Pulmonary artery endothelial cell (primary cell): ENCODE measurements at places on chromosomes 7 and 10. TPM values are rescaled to one million over a fixed set of nuclear protein-coding genes. Genes with fewer than 3 reads are reported as not detected.

Gene UNCX
- total RNA-seq = not detected in 2 replicates

GRCh38 chr10:62024026-62024701 lies 122.7 kb downstream of the ARID5B start:
- DNase-seq = no peak

DNA sequence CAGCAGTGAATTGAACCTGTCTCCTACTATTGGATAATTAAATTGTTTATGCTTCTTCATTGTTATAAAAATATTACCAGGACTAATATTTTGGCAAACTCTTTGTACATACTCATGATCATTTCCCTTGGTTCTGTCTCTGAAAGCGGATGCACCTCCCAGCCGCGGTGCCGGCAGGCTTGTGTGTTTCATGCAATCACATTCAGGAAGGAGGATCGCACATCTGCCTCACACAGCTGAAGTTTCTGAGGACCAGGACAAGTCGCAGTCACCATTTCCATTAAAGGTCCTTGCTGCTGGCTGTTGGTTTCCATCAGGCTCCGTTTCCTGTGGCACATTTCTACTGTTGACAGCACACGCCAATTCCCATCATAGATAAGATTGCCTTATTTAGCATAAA lies 117.8 kb upstream of the SHH start:
- no peak for DNase-seq

Gene CEP41
- total RNA-seq = 6.3 and 17.3 TPM in 2 replicates

Gene RSPH10B2
- total RNA-seq = 0.13 TPM in 1 of 2 replicates, not detected in the other

Gene SPRN
- total RNA-seq = not detected in 2 replicates

DNA sequence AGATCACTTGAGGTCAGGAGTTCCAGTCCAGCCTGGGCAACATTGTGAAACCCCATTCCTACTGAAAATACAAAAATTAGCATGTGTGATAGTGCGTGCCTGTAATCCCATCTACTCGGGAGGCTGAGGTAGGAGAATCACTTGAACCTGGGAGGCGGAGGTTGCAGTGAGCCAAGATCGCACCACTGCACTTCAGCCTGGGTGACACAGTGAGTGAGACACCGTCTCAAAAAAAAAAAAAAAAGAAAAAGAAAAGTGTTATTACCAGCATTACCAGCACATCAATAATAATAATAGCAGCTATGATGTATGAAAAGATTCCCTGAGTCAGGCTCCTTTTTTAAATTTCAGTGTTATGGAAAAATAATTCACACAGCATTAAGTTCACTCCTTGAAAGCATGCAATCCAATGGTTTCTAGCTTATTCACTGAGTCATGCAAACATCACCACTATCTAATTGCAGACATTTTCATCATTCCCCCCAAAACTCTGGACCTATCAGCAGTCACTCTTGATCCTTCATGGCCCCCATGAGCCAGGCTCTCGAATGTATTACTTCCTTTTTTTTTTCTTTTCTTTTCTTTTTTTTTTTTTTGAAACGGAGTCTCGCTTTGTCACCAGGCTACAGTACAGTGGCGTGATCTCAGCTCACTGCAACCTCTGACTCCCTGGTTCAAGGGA lies 228.4 kb downstream of the FANK1 start:
- no peak for DNase-seq

Gene FFAR4
- not detected in 2 replicates for total RNA-seq

Gene GIMAP1
- total RNA-seq = 11.1 and 13.5 TPM in 2 replicates

GRCh38 chr10:71378336-71379117 lies 18.2 kb upstream of the CDH23 start:
- DNase-seq = no peak
